ENCODE measurements at places on chromosomes 2 and 18.

GRCh38 chr2:66695226-66695735 lies 260.4 kb downstream of the MEIS1 start:
- no peak for DNase-seq

DNA sequence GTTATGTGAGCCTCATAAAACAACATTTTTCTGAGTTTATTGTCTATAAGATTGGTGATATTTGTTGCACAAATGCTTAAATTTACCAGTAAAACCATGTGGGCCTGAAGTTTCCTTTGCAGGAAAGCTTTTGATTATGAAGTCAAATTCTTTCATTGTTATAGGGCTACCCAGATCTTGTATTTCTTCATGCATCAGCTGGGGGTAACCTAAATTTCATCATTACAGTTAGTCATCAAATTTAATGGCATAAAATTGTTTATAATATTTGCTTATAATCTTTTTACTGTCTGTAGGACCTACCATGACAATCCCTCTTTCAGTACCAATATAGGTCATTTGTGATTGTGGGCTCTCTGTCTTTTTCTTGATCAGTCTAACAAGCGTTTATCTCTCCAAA lies 47.8 kb downstream of the SMAD2 start:
- DNase-seq, result no peak

GRCh38 chr2:117470311-117471095 lies 344.0 kb upstream of the DDX18 start:
- no peak for DNase-seq

GRCh38 chr2:96967436-96967835 lies 18.9 kb downstream of the FAM178B start:
- DNase-seq, result no peak

GRCh38 chr2:59584958-59585357 lies 968.5 kb downstream of the BCL11A start:
- no peak for DNase-seq

- DNase-seq, result no peak
These were observed 40.3 kb downstream of the FHOD3 start for GRCh38 chr18:36337679-36338402.

DNA sequence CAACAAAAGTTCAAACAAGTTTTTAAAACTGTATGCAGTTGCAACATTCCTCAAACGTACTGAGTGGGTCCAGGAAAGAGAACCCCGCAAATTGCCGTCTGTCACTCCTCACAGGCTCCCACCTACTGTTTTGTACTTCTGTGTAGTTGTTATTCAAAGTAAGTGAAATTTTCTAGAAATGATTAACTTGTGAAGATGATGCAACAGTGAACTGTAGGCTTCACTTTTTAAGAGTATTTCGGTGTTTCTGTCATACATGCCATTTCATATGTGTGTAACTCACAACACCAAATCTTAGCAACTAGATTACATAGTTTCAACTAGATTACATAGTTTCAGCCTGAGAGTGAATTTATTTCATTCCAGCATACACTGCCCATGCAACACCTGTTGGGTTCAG lies 226.0 kb upstream of the TANK start:
- DNase-seq, result no peak

GRCh38 chr2:45441571-45441970 lies 169.5 kb downstream of the SRBD1 start:
- DNase-seq, result no peak

- DNase-seq, result no peak
These were observed 176.5 kb downstream of the LTBP1 start for GRCh38 chr2:33123216-33123615.

- no peak for DNase-seq
These were observed 2.5 kb downstream of the CABLES1 start for GRCh38 chr18:23137788-23138216.

- DNase-seq, result no peak
These were observed 254.0 kb upstream of the COPS8 start for GRCh38 chr2:236831698-236832097.

DNA sequence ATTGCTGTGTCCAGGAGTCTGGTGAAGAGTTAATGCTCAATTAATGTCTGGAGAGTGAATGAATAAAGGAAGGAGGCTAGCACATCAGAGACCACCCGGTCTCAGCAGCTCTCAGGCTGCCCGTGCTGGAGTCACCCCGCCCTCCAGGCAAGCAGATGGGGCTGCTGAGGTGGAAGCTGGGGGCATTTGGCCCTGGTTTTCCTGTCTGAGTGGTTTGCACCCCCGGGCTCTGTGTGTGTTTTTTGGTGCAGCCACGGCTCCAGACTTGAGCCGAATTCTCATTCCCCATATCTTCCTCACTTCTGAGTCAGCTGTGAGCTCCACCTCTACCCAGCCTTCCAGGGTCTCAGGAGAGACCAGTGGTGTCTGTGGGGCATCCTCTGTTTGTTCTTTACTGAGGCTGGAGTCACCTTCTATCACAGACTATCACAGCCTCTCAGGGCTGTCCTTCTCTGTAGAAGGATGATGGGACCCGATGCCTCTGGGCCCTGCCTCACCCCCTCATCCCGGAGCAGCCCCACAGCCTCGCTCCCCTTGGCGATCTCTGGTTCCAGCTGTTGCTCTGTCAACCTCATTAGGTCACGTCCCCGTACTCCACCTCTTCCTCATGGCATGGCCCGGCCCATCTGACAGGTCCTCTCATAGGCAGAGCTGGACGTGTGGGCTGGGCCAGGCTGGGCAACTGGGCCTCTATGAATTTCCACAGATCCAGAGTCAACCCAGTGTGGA lies 60.8 kb downstream of the HS1BP3 start:
- no peak for DNase-seq

DNA sequence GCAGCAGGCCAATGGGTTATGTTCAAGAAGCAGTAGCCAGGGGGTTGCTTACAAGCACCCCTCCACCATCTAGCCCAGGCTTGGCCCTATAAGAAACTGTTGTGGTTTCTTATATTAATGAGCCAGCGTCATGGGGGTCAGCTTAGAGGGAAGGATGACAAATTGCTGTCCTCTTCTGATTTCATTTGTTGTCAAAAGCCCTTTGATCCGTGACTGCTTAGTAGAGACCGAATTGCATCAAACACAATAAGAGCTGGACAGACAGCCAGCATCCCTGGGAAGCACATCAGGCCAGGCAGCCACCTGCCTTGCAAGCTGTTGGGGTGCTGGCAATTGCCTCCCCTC lies 206.6 kb upstream of the SETBP1 start:
- DNase-seq, result no peak

DNA sequence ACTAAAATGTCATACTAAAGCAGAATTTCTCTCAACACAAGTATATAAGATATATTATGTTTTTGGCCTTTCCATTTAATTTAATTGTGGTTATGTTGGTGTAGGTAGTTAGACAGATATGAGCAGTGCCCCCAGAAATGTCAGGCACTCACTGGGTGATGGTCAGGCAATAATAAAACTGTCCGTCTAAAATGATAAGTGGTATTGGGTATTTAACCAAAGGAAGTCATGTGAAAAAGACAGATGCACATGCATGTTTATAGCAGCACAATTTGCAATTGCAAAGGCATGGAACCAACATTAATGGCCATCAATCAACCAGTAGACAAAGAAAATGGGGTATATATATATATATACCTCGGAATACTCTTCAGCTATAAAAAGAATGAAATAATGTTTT lies 936.6 kb upstream of the SLC39A10 start:
- DNase-seq, result no peak

DNA sequence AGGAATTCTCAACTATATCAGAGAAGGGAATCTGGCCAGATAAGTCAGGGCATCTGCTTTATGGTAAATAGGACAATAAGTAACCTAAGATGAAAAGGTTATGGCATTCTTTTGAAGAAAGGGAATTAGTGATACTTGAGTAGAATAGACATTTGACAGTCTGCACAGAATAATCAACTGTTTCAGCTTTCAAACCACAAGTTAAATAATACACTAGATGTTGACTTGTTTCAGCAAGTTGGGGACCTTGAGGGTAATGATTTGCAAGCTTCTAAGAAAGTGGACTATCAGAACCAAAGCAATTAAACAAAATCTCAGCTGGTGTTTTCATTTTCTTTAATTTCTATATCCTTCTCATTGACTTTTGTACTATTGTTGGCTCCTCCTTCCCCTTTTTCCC lies 54.5 kb downstream of the SLC39A10 start:
- DNase-seq, result no peak

- DNase-seq, result no peak
These were observed 24.8 kb downstream of the LPIN2 start for GRCh38 chr18:2987876-2988790.

DNA sequence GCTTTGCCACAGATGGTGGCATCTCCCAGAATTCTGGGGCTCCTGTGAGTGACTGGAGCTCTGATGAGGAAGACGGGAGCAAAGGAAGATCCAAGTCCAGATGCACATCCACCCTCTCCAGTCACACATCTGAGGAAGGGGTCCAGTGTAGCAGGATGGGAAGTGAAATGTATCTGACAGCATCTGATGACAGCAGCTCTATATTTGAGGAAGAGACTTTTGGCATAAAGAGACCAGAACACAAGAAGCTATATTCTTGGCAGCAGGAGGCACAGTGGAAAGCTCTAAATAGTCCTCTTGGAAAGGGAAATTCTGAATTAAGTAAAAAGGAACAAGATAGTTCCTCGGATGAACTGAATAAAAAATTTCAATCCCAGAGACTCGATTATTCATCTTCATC lies 23.5 kb upstream of the C1GALT1C1L start:
- no peak for DNase-seq

Data from stimulated activated CD4-positive, alpha-beta T cell treated with anti-CD3 and anti-CD28 coated beads, Interleukin-15, amount 100 ng/mL, for 1 hour (primary cell).